ENCODE measurements at places on chromosomes 12 and 14.

DNA sequence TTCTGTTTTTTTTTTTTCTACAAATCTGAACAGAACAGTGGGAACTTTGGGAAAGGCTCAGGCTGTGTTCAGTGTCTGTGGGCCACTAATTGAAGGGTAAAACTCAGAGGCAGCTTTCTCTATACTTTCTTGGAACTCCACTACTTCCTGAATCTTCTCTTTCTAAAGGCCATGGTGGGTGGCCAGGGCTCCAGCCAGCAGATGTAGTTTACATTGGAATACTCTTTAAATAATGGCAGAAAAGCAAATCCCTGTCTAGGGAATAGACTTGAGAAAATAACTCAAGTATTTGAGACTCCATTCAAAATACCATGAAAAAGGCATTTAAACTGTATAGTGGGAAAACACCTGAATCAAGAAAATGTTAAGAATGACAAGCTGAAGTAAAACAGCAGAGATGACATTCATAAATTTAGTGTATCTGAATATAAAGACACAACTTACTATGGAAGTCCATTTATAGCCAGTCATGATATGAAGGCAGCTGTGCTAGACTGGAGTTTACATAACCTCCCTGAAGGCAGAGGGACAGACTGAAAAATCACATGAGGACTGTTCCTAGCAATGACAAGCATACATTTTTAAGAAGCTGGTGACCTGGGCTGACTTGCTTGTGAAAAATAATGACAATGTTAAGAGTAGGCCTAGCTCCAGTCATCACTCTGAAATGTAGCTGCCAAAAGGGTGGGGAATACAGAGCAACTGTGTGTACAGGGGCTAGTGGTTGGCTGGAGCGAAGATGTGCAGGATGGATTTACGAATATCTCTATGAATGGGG is 168.6 kb downstream of the STXBP6 start:
- DNase-seq: no peak

DNA sequence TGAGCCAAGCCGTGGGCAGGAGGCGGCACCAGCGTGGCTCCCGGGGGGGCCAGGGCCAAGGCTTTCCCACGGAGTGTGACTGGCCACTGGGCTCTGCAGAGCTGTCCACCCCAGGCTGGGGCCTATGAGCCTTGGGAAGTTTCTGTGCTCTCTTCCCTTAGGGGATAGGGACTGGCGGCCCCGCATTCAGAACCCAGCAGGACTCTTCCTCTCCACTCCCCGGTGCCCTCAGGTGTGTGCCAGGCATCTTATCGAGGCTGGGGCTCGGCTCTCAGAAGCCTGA is 17.8 kb upstream of the EIF2B2 start:
- no peak for DNase-seq

DNA sequence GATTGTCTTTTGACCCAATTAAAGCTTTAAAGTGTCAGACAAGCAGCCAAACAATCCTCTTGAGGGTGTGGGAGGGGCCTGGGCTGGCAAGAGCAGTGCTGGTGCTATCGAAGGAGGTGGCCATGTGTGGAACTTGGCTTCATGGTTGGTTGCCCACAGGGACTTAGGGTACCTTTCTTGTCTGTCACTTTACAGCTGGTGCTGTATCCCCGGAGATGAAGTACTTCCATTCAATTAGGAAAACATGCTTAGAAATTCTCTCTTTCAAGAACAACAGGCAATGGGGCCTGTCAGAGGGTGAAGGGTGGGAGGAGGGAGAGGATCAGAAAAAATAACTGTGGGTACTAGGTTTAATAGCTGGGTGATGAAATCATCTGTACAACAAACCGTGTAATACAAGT is 86.5 kb downstream of the DAAM1 start:
- no peak for DNase-seq

DNA sequence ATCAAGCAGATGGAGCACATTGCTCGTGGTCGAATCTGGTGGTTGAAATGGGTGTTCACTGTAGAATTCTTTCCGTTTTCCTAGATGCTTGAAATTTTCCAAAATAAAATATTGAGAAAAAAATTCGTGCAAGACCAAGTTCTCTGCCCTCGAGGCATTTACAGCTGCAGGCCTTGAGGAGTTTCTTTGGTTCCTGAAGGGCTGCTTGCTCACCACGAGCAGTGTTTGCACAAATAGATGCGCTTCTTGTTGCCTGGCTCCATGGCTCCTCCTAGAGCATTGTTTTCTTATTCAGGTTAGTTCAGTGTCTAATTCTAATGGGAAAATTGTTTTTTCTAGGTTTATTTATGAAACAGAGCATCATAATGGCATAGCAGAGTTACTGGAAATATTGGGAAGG is 74.5 kb upstream of the DYNC1H1 start:
- no peak for DNase-seq

- DNase-seq: no peak
Measured at GRCh38 chr14:54735424-54735823, 167.2 kb downstream of the GCH1 start.

- no peak for DNase-seq
Measured at GRCh38 chr12:80847575-80847974, 90.2 kb downstream of the LIN7A start.

- DNase-seq: no peak
Measured at GRCh38 chr12:10756194-10756593, 33.1 kb upstream of the YBX3 start.

- no peak for DNase-seq
Measured at GRCh38 chr14:52080808-52081755, 12.2 kb upstream of the NID2 start.

GRCh38 chr12:59055204-59055860 is 135.0 kb upstream of the LRIG3 start:
- no peak for DNase-seq

DNA sequence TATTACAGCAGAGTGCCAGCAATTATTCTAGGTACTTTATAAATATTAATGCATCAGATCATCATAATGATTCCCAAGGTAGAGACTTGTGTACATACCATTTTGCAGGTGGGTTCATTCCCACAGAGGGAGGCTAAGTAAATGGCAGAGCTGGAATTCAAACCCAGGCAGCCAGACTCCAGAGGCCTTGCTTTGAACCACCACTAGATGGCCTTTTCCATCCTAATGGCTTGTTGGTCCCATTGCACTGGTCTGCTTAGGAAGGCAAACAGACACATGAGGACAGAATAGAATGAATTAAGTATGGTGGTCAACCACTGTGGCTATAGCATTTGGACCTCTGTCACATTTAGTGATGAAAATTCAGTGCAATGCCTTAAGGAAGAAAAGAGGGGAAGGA is 158.7 kb downstream of the METTL25 start:
- no peak for DNase-seq

DNA sequence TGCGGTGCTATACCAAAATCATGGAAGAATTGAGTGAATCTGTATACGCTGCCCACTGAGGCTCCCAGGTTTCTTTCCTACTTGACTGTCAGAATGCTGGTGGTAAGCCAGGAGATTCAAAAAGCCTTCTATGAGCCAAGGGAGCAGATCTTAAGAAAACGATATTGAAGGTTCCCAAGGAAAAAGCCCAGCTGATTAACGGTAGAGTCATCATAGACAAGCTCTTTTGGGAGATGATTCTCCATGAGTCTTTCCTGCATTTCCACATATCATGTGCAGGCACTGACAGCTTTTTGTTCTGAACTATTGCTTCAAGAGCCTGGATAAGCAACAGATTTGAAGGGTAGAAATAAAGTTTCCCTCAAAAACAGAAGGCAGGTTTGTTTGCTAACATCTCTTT is 17.5 kb downstream of the SLC35F4 start:
- DNase-seq: no peak

GRCh38 chr14:96917442-96917963 is 120.3 kb downstream of the VRK1 start:
- no peak for DNase-seq

DNA sequence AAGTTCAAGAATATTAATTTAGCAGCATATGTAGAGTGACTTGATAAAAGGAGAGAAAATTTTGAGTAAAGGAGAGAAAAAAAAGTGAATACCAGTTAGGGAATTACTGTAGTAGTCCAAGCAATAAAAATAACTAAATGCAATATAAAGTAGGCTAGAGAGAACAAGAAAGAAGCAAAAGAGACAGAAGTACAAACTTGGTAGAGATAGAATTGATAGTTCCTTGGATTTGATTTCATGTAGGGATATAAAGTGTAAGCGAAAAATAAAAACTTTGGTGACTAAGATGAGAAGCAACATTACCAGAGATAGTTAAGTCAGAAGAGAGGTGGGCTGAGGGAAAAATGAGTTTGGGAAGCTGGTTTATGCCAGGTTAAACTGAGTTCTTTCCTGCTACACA is 252.4 kb downstream of the SEC23A start:
- no peak for DNase-seq

GRCh38 chr14:95085321-95085720 is 72.0 kb downstream of the DICER1 start:
- no peak for DNase-seq

GRCh38 chr14:95635051-95635450 is 51.2 kb upstream of the TCL1B start:
- DNase-seq: no peak

GRCh38 chr14:84707830-84708229 is 822.1 kb upstream of the FLRT2 start:
- DNase-seq: no peak

DNA sequence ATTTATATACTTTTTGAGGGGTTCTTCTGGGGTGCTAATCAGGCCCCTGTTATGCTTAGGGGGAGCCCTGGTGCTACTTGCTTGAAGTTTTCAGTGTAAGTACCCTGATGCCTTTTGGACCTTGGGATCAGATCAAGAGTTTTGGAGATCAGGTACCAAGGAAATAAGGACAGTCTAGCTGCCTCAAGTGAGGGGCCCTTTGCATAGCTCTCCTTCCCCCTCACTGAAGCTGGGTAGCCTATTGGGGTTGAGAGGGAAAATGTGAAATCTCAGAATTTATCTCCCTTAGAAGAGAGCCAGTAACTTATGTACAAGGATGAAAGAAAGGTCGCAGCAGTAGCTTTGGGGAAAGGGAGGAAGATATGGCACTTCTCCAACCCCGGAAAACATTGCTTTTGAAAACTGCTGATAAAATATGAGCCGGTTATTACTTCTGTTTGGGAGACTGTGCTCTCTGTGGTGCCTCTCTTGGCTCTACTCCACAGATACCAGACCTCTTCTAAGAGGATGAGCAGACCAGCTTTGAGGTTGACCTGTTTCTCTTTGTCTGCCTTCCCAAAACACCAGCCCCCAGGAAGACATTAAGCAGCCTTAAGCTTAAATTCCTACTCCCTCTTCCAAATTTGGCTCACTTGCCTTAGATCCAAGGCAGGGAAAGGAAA is 8.8 kb upstream of the AMHR2 start:
- DNase-seq: no peak

DNA sequence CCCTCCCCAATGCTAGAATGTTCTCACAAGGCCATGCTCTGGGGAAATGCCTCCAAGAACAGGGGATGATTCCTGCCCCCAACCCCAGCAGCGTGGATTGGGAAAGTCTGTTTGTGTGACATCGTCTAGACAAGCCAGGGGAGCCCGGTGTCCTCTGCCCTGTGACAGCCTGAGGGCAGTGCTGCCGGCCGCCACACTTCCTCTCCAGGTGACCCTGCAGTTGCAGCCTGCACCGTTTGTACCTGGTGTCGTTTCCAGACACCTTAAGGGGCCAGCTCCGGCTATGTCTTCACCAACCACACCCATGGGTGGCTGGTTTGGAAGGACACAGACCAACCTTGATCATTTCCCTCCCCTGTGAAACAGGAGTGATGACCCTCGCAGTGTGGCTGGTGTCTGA is 372.6 kb downstream of the BCL11B start:
- DNase-seq: no peak

DNA sequence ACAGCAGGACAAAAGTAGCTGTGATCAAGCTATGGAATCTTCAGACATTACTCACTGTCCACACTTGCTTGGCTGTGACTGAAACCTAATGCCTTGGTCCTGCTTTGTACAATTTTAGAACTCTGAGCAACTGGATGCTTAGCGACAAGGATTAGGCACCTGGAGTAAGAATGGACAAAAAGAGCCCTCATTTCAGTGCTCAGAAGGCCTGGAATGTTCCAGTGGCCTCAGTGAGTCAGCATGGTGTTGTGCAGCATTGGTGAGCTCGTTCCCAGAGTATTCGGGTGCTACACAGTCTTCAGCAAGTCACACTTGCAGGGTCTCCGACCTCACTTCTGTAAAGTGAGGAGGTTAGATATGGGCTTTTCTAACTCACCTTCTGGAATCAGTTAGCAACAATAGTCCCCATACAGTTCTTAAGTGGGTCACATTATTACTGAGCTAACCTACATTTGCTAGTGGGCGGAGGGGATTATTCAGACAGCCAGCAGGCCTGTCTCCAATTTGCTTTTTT is 108.0 kb upstream of the MDM1 start:
- no peak for DNase-seq

- no peak for DNase-seq
Measured at GRCh38 chr12:28331130-28331529, 140.9 kb downstream of the CCDC91 start.

DNA sequence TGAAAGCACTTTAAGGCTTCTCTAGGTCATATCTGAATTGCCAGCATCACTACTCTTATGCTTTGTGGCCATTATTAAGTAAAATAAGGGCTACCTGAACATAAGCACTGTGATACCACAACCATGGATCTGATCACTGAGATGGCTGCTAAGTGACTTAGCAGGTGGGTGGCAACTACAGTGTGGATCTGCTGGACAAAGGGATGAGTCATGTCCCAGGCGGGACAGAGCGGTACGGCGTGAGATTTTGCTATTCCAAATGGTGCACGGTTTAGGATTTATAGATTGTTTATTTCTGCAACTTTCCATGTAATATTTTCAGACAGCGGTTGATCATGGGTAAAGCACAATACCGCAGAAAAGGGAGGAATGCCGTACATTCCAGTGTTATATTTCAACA is 39.4 kb downstream of the MLXIP start:
- DNase-seq: no peak

GRCh38 chr12:103677905-103678304 is 90.8 kb downstream of the STAB2 start:
- no peak for DNase-seq

DNA sequence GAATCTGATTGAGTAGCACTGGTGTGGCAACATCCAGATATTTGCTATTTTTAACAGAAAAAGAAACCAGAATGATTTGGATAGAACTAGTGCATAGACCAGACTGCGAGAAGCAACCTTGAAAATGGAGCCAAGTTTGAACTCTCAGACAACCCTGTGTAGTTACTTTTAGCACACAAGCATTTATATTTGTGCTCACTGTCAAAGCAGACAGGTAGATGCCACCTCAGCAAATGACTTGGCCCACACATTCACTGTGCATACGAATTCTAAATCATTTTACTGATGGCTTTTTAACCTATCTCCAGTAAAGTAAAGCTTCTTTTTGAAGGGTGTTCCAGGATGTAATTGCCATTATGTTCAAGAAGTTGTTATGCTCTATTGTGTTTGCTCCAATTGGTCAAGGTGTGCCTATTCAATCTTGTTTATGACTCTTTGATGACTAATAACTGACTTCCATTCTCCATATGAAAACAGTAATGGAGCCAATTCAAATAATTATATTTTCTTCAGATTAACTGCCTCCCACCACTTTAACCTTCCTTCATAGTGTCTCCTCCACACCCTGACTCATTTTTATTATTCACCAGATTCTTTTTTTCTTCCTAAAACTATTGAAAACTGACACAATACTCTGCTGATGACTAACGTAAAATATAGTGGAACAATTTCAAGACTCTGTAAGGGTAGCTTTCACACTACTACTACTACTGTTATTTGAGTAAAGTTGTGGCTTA is 138.5 kb downstream of the CCER1 start:
- no peak for DNase-seq

- DNase-seq: no peak
Measured at GRCh38 chr12:28618171-28618570, 427.9 kb downstream of the CCDC91 start.

GRCh38 chr12:106021516-106021915 is 117.2 kb downstream of the NUAK1 start:
- no peak for DNase-seq
